ENCODE measurements at places on chromosomes 3 and 15.

DNA sequence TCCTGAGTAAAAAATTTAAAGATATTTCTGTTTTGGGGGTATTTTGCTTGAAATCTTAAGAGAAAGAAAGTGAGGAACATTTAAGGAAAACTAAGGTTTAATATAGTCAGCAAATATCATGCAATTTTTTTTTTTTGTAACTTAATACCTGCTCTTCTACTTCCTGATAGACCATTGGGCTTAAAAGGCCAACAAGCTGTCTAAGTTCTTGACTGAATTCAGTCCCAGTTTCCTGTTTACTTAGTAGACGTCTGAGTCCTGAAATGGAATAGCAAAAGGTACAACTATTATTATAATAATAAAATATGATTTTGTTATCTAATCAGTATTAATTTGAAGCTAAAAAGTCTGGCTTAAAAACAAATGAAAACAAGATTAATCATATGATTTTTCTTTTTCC, 37.9 kb downstream of the IQCB1 start:
- DNase-seq = no peak

DNA sequence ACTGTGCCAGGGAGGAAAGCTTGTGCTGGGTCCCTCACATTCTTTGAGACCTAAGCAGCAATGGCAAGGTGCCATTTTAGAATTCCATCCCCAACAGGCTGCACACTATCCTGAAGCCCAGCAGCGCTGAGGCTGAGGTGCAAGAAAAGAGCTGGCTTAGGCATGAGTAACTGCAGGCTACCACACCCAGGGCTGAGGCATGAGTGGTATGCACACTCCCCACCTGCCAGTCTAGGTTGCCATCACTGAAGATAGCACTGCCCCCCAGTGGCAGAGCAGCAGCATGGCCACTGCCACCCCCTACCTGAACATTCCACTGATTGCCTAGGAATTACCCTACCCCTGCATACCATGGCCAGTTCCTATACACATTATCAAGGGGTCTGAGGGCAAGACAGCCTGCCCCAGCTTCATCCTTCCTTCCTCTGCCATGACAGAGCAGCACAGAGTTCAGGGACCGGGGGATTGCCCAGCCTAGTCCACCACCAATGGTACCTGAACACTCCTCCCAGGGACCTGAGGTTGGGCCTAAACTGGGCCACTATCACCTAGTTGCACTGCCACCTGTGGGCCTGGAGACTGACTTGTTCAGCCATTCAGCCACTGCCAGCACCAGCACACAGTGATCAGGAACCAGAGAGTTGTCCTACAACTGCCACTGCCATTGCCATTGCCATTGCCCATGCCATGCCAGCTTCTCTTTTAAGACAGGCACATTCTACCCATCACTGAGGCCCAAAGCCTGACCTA, 129.8 kb downstream of the SATB1 start:
- DNase-seq = no peak

- no peak for DNase-seq
Measured at GRCh38 chr15:42954291-42954690, 33.7 kb upstream of the TTBK2 start.

DNA sequence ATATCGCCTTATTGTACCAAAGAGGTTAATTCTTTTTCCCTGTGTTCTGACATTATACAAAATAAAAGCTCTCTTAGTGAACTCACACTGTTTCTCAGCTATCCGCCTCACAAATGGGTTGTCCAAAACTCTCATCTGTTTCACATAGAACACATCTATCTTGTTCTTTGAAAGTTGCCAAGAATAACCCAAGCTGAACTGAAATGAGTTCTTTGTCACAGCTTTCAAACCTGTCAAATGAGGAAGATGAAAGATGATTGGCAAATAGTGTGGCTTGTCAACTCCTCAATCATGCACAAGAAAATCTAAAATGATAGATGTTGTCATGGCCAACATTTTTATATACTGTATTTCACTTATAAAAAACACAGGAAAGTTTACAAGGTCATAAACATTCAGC, 168.1 kb upstream of the OSTN start:
- DNase-seq = no peak

DNA sequence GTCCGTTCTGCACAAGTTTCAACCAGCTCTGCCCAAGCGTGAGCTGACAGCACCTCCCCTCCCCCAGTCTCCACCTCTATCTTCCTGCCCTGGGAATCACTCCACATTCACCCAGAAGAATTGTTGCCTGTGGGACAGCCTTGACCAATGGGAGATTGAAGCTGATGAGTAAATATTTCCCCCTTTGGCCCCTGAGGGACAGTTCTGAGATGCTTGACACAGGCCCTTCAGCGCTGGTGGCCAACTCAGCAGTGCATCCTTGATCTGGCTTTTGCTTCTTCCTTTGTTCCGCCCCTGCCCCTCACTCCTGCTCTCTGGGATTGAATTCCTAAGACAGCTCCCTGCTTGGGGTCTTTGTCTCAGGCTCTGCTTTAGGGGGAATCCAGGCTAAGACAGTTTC, 13.1 kb upstream of the SKIC8 start:
- no peak for DNase-seq

DNA sequence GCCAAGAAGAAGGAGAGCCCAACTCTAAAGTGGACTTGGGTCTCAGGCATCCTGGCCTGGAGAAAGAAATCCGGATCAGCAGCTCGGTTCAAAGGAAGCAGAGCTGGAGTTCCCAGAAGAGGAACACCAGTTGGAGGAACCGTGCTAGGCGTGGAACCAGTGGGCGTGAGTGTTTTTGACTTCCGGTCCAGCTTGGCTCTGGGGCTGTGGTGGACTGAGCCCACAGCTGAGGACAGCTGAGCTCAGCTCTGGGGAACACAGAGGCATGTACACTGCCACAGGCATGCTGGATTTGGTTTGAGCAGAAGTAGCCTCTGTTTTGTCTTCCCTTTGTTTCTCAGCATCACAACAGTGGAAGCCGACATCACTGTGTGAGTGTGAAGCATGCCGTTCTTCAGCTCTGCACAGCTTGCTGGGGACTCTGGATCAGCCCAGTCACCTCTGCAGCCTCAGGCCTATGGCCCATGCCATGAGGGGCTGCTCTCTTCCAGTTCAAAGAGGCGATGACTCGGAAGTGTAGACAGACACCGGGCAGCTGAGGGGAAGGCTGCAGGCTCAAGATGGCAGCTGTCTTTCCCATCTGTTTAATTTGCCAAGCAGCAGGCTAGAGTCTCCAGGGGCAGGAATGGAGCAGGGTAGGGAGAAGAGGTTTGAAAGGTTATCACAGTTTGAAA, 185.8 kb upstream of the UBE3A start:
- no peak for DNase-seq

DNA sequence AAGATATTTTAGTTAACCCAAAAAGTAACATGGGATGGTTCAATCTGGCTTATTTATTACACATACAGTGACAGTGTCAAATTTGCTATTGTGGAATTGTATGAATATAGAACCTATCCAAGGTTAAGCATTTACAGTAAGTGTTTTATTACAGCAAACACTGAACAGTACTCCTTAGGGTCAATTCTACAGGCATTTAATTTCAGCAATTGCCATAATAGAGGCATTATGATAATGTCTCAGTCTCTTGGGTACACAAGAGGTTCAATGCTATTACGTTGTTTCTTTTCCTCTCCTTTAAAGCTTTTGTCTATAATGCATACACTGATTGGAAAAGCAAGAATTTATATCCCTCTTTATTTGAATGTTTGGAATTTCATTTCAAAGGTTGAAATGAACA, 275.7 kb upstream of the NAALADL2 start:
- no peak for DNase-seq

DNA sequence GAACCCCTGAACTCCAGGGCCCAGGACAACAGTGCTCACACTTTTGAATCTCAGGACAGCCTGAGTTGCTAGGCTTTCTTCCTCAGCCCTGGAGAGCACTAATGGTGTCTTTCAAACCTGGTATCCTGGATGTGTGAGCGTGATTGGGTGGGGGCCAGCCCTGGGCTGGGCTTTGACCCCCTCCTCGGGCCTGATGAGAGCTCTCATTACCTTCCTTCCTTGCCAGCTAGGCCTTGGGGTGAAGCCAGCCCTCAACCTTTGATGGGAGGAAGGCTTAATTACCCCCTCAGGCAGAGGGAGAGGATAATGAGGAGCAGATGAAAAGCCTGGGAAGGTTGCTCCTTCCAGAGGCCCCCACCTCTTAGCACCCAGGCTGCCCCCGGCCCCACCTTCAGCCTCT, 31.1 kb upstream of the INSYN1 start:
- DNase-seq = no peak

DNA sequence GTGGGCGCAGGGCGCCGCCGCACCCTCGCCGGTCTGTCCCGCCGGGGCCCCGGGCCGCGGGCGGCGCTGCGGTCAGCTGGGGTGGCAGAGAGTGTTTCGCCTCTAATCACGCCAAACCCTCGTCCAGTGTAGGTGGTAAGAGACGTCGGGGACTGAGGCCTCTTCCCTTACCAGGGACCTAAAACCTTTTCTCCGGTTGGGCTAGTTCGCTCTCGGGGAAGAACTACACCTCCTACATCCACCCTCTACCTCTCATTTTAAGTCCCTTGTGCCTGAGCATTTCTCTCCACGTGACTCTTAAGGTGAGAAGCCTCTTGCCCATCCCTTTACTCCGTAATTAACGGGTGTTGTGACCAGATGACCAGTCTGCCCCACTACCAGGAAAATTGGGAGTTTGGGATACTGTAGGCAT, 520 bp downstream of the TMEM42 start:
- no peak for DNase-seq
